ENCODE measurements at places on chromosomes 7 and 10.

DNA sequence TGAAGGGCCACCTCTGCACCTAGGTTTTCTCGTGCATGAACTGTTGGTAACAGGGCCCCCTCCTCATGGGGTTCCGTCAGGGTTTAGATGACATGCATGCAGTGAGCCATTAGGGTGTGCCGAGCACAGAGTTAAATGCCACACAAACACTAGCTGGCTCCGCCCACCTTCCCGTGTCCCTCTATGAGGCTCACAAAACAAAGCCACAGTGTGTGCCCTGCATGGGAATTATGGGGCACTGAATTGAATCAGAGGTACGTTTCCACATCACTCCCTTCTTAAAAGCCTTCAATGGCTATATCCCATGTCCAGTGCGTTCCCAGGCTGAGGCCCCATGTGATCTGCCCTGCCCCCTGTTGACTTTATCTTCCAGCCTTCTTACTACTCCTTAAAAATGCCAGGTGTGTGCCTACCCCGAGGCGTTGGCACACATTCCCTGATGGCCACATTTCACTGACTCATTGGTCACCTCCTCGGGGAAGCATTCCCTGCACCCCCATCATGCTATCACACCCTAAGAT is 35.7 kb downstream of the GSDME start:
- no peak for DNase-seq

DNA sequence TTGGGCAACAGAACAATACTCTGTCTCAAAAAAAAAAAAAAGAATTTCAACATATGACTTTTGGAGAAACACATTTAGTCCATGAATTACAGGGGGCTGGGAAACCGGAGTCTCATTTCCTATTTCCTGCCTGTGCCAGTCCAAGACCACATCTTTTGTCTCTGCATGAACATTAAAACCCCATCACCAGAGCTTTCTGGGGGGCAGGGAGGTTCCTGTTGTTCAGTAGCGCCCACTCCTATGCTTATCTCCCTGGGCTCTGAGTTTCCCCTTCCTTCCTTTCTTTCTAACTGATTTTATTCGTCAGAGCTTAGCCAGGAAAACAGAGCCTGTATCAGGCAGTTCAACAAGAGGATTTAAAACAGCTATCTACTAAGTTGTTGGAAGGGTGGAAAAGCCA is 119.3 kb downstream of the CALN1 start:
- DNase-seq = no peak

GRCh38 chr7:155594961-155595366 is 48.6 kb upstream of the CNPY1 start:
- no peak for DNase-seq

DNA sequence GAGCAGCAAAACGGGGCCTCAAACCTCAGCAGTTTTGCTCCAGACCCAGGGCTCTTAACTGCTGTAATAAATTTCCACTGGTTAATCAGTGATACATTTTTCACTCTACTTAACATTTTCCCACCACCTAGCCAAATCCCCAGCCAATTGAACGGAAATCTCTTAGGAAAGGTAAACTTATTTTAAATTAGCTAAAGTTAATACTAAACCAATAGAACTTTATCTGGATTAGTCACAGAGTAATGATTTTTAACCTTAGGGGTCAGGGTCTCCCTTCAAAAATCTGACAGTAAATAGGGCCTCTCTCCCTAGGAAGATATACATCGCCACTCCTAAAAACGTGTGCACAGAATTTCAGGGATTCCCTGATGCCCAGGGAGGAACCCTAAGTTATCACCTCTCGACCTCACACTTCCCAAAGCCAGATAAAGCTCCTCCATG is 87.4 kb upstream of the KMT2E start:
- DNase-seq = no peak

- no peak for DNase-seq
Observed at GRCh38 chr7:108016841-108017775, 14.1 kb upstream of the LAMB1 start.

GRCh38 chr10:81817596-81818170 is 57.3 kb upstream of the NRG3 start:
- DNase-seq = no peak

DNA sequence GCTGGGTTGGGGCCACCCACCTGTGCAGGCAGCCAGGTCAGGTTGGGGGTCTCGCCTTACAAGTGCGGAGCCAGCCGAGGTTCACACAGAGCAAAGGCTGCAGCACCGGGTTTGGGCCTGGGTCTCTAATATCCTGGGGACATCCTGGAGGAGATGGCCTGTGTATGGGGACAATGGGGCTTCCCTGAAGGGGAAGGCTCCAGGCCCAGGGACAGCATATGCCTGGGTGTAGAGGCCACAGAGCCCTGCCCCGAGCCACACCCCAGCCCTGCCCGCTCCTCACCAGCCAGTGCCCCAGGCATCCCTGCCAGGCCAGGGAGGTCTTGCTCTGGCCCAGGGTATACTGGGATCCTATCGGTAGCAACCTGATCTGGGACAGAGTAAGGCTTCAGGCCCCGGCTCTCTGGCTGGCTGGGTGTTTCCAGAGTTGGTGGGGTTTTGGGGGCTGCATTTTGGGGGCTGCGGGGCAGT is 9.1 kb downstream of the TTYH3 start:
- DNase-seq = no peak

DNA sequence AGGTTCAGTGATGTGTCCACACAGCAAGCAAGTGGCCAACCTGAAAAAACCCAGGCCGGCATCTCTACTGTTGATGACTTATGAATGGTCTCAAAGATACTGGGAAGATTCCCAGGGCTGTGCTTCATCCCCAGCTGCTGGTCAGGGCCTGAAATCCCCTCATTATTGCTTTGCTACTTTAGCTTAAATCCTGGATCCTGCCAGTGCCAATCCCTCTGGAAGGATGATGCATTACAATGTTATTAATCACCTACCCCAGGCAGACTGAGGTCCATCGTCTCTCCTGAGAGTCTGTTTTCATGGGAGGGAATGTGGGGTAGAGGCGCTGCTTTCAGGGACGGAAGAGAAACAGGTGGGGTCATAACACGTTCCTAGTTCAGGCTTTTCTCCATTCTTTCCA is 371.6 kb downstream of the RPS24 start:
- no peak for DNase-seq

DNA sequence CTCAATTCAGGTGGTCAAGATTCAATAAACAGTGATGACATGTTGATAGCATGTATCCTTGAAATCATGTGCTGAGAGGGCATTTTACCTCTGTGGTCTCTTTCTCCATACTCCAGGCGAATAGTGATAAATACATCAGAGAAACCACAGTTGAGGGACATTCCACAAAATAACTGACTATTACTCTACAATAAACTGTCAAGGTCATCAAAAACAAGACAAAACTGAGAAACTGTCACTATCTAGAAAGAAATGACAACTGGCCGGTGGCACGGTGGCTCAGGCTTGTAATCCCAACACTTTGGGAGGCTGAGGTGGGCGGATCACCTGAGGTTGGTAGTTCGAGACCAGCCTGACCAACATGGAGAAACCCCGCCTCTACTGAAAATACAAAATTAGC is 16.2 kb downstream of the SFR1 start:
- DNase-seq = no peak
